Stimulated activated CD4-positive, alpha-beta T cell treated with anti-CD3 and anti-CD28 coated beads, Interleukin-4, amount 100 ng/mL, for 48 hours (primary cell): ENCODE measurements at places on chromosomes 1 and 21.

GRCh38 chr1:27257155-27257554 lies 22.7 kb downstream of the WDTC1 start:
- no peak for DNase-seq

- no peak for DNase-seq
Measured at GRCh38 chr1:152024223-152024622, 12.6 kb downstream of the S100A11 start.

DNA sequence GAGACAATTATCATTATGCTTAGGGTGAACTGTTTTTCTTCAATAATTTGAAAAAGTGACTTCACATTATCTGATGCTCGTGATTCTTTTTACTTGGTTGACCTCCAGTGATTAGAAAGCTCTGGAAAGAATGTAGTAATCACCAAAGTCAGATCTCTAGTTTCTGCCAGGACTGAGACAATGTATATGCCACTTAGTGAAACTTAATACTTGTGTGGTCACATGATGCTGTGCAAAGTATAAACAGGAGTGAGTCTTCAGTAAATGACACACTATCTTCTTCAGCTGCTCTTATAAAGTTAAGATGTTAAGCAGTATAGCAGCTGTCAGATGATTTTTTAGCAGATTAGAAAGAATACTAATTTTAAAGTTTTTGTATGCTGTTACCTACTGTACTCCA lies 17.2 kb downstream of the VCAM1 start:
- DNase-seq: no peak

DNA sequence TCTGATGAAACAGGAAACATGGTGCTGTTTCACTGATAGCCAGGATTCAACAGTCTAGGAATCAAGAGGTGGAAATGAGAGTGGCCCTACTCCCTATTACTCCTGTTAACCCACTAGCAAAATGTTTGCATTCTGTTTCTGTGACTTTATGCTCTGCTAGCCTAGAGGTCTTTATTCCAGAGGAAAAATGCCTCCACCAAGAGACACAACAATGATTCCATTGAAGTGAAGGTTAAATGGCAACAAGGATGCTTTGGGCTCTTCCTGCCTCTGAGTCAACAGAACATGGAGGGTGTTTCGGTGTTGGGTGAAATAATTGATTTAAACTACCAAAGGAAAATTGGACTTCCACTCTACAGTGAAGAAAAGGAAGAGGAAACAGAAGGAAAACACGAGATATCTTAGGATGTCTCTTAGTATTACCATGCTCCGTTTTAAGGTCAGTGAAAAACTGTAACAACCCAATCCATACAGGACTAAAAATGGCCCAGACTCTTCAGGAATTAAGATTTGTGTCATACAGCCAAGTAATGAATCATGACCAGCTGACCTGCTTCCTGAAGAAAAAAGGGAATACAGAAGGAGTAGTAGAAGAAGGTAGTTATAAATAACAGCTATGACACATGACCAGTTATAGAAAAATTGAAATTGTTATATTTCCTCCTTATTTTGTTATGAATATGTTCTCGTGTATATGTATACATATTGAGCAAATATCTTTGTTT lies 1237.8 kb downstream of the NCAM2 start:
- no peak for DNase-seq

- DNase-seq: no peak
Measured at GRCh38 chr1:211355873-211356272, 29.2 kb downstream of the TRAF5 start.

GRCh38 chr21:29166853-29167252 lies 36.4 kb downstream of the MAP3K7CL start:
- no peak for DNase-seq

- DNase-seq: no peak
Measured at GRCh38 chr1:234725177-234726132, 115.5 kb upstream of the IRF2BP2 start.

- no peak for DNase-seq
Measured at GRCh38 chr1:26142159-26142558, 16.7 kb upstream of the FAM110D start.

DNA sequence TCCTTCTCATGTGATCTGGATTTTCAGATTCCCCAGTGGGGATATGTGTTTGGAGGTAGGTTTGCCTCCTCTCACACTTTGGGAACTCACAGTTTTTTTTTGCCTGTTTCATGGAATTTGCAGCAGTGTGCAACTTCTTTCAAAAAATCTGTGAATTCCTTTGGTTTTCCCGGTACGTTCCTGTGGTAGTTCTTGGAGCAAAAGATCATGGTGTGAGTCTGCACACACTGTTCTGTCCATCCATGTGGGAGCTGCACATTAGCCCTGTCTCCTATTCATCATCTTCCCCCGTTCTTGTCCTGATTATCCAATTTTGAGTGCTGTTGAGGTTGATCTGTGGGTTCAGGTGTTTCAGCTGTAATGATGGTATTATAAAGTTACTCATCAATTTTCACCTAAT lies 30.3 kb upstream of the TACSTD2 start:
- DNase-seq: no peak
